Activated naive CD4-positive, alpha-beta T cell treated with anti-CD3 and anti-CD28 coated beads for 36 hours (primary cell): ENCODE measurements at places on chromosomes 5 and 9. TPM values are rescaled to one million over a fixed set of nuclear protein-coding genes. Genes with fewer than 3 reads are reported as not detected.

DNA sequence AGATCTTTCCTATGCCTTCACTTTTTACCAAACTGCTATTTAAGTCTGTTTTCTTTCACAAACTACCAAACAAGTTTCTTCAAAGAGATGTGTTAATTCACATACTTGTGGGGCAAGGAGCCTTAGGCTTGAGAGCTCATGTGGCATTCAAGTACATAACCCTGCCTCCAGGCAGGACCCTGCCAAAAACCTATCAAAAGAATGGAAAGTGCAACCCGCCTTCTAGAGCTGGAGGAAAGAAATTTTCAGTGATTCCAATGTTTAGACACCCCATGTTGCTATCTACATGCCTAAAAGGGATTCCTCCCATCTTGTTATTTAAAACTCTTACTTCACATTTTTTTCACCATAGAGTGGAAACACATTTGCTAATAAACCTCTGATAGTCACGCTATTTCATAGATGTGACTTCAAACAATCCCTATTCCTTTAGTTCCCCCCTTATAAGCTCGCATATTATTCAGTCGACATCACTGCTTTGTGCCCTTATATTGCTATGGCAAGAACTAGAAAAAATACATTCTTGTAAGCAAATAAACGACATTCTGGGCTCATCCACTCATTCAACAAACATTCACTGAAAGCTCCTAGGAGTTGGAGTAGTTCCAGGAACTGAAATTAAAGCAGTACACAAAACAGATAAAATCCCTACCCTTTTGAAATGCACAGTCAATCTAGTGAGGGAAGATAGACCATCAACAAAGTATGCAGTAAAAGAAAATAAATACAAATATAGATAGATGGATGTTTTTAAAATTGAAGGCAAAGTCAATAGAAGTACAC is 518.1 kb downstream of the ELAVL2 start:
- DNase-seq = no peak

GRCh38 chr5:105882956-105883481 is 1787.7 kb downstream of the EFNA5 start:
- no peak for DNase-seq

Gene FNBP1
- total RNA-seq = 126 TPM

Gene TMEM215
- total RNA-seq = not detected

DNA sequence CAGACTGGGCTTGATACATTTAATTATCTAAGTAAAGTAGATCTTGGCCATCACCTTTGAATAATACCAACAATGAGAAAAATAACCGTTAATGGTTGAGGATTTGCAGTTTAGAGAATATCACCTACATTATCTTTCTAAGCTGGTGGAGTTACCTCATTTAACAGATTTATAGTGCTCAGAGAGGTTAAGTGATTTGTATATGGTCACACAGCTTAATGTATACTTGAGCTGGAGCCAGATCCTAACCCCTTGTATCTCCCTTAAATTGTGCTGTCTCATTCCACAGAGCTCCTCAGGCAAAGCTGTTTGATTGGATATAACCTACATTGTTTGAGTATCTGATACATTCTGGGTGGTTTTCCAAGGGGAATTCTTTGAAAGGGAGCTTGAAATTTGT is 57.8 kb downstream of the INSYN2B start:
- DNase-seq = no peak
